ENCODE measurements at places on chromosomes 6 and 20.

- no peak for DNase-seq
Measured at GRCh38 chr6:41894366-41895299, 542 bp downstream of the USP49 start.

GRCh38 chr6:132548746-132549463 is 3.6 kb upstream of the TAAR8 start:
- no peak for DNase-seq

DNA sequence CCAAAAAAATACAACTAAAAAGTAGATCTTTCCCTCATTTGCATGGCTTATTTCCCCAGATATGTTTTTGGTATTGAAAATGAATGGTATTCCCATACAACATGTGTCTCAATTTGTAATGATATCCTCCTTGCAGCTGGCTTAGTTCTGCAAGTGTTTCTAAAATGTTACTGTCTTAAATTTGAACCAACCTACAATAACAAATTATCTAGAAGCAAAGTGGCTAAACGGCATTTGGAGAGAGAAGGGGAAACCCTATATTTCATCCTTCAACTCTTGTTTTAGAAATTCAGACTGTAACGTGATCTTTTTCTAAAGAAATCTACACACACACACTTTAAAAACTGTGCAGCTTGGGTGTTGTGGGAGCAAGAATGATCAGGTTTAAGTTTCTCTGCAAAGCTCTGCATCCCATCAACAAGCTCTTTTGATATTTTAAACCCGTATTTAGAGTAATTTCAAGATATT is 153.0 kb downstream of the SOBP start:
- DNase-seq = no peak

DNA sequence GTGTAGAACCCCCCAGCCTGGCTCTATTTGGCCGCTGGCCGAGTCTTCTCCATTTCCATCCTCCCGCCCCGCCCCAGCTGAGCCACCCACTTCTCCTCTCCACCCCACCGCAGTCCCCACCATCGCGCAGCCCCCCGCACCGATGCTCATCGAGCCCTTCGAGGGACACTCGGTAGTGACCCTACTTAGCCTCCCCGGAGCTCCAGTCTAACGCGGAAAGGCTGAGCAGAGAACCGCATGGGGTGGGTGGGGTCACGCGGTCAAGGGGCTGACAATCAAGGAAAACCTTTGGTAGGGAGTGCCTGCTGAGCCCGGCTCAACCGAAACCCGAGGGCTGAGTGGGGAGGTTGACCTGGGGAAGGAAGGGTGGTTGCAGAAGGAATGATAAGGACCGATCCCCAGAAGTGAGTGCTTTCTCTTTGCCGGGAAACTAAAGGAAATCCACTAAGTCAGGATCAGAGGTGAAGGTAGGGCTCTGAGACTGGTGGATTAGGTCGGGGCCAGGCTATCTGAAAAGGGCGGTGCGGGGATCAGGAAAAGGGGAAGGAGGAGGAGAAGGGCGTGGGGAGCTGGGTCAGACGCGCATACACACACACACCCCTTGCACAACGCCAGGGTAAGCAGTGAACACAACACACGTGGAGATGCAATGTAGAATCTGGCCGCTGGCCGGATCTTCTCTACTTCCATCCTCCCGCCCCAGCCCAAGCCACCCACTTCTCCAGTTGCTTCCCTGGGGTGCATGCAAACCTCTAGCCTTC is 49.8 kb downstream of the CPXM1 start:
- no peak for DNase-seq

- no peak for DNase-seq
Measured at GRCh38 chr20:62066983-62067433, 1.3 kb upstream of the TAF4 start.

- no peak for DNase-seq
Measured at GRCh38 chr6:137866200-137866913, 702 bp upstream of the TNFAIP3 start.

- no peak for DNase-seq
Measured at GRCh38 chr20:4546342-4546741, 175.4 kb upstream of the PRND start.

DNA sequence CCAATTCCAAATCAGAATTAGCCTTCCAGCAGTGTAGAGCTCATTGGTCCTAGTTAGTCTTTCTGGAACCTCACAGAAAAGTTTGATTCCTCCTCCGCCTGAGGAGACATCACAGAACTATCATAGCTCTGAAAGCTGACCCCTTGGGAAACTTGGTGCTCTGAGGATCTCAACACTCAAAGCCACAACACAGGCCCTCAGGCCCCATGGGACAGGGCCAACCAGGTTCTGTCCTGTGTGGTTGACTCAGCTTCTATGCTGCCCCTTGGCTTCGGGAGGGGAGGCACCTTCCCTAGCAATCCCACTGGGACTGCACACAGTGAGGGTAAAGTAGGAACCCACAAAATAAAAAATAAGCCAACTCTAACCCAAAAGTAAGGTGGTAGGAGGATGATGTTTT is 237.5 kb upstream of the ECI2 start:
- no peak for DNase-seq

All from CD4-positive, alpha-beta T cell treated with Interleukin-15 for 4 hours (primary cell).